CD4-positive, alpha-beta T cell treated with Interleukin-4 for 1 hour (primary cell): ENCODE measurements at places on chromosomes 16 and 17.

DNA sequence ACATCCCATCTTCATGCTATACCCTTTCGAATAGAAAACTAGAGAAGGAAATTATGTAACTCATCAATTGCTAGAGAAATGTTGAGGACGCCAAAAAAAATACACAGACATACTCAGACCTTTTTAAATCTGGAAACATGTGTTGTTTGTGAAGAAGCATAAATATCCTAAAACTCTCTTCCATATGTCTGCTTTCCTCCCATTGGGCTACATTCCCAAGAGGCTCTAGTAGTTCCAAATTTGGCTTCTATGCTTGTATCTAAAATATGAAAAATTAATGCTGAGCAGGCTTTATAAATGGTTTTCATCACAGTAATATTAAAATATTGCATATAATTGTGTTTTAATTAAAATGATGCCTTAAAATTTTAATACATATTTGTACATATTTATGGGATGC lies 297.9 kb upstream of the PSMD7 start:
- no peak for DNase-seq

GRCh38 chr16:85662482-85662812 lies 26.3 kb downstream of the GINS2 start:
- DNase-seq, result no peak

GRCh38 chr17:50955160-50955559 lies 89.0 kb upstream of the TOB1 start:
- no peak for DNase-seq

DNA sequence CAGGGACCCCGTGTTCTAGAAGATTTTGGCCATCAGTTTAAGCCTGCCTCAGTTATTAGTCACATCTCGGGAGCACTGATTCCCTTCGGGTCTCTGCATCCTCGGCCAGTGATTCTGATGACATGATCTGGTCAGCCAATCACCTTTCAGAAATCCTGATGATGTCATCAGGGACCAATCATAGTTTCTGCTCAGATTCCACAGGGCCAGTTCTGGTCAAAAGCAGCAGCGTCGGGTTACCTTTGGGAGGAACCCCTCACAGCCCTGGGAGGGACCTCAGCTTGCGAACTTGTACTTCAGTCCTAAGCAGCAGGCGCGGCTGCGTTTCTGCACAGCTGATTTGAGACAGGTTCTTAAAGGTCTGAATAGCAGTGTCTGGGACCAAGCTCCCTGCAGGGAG lies 13.9 kb downstream of the KDM8 start:
- no peak for DNase-seq

- no peak for DNase-seq
These were observed 15.9 kb upstream of the TRPV3 start for GRCh38 chr17:3573246-3574100.

- DNase-seq, result no peak
These were observed 2.4 kb downstream of the SLC25A35 start for GRCh38 chr17:8292639-8293395.

DNA sequence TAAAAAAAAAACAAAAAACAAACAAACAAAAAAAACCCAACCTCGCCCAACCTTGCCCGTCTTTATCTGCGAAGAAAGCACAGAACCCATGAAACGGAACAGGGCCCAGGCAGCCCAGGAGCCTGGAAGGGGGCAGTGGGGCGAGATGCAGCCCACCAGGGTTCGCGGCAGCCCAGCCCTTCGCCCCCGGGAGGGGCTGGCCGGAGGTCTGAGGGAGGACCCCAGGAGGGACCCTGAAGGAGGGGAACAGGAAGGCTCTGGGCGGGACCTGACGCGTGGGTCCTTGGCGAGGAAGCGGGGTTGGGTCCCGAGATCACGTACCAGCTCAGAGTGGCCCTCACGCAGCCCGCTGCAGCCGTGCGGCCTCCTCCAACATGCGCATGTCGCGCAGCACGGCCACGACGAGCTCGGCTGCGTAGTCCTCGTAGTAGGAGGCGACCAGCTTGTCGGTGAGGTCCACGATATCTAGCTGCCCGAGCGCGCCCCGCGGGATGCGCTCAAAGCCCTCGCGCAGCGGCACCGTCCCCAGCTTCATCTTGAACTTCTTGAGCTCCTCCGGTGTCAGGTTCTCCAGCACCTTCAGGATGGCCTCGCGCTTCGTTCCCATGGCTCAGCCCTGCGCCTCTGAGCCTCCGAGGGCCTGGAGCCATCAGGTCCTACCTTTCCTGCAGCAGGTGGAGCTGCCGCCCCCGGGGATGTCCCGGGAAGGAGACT lies at the start of gene PYDC1:
Gene PYDC1 (minus strand): TSS at position 714 of the 714 bp plus-strand sequence. CDS start 107 bp downstream, at position 607.
- DNase-seq, result peak; percentile 17

GRCh38 chr17:58121925-58122324 lies 26.3 kb upstream of the OR4D1 start:
- DNase-seq, result peak; percentile 74

GRCh38 chr16:77470851-77471250 lies 36.0 kb upstream of the ADAMTS18 start:
- DNase-seq, result no peak

DNA sequence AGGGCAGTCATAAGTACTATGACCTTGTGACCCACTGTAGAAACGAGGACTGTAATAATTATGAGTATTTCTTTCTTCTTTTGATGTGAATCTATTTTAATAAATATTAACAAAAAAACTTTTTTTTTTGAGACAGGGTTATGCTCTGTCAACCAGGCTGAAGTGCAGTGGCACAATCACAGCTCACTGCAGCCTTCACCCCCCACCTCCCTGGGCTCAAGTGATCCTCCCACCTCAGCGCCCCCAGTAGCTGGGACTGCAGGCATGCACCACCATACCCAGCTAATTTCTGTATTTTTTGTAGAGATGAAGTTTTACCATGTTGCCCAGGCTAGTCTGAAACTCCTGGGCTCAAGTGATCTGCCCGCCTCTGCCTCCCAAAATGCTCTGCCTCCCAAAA lies 32.6 kb downstream of the SCPEP1 start:
- DNase-seq, result no peak

- peak; percentile 40 for DNase-seq
These were observed at the start of gene ADORA2B for GRCh38 chr17:15944759-15945526. TSS of gene ADORA2B (plus strand) at chr17:15945130. CDS start at chr17:15945249, 119 bp downstream.

GRCh38 chr16:10646581-10647263 lies 48.0 kb downstream of the TEKT5 start:
- DNase-seq, result no peak

DNA sequence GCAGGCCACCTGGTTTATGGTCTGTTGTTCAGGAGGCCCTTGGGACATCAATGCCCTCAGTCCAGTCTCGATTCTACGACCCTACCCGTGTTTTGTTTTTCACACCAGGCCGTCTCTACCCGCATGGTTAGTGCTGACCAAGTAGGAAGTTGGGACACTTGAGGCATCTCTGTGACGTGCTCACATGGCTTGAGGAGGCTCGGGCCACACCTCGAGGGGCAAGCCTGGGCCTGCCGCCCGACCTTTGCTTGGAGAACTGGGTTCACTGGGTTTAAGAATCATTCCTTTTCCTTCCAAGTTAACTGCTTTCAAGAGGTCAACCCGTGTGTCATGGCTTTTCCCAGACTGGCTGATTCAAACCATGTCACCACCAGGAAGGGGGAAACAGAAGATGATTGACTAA lies 86.8 kb downstream of the CMIP start:
- no peak for DNase-seq

- DNase-seq, result no peak
These were observed 4.8 kb upstream of the BLMH start for GRCh38 chr17:30296499-30297080.

GRCh38 chr17:80274871-80275449 lies 14.3 kb downstream of the RNF213 start:
- DNase-seq, result no peak

GRCh38 chr17:69067274-69068047 lies 6.7 kb upstream of the ABCA9 start:
- no peak for DNase-seq

DNA sequence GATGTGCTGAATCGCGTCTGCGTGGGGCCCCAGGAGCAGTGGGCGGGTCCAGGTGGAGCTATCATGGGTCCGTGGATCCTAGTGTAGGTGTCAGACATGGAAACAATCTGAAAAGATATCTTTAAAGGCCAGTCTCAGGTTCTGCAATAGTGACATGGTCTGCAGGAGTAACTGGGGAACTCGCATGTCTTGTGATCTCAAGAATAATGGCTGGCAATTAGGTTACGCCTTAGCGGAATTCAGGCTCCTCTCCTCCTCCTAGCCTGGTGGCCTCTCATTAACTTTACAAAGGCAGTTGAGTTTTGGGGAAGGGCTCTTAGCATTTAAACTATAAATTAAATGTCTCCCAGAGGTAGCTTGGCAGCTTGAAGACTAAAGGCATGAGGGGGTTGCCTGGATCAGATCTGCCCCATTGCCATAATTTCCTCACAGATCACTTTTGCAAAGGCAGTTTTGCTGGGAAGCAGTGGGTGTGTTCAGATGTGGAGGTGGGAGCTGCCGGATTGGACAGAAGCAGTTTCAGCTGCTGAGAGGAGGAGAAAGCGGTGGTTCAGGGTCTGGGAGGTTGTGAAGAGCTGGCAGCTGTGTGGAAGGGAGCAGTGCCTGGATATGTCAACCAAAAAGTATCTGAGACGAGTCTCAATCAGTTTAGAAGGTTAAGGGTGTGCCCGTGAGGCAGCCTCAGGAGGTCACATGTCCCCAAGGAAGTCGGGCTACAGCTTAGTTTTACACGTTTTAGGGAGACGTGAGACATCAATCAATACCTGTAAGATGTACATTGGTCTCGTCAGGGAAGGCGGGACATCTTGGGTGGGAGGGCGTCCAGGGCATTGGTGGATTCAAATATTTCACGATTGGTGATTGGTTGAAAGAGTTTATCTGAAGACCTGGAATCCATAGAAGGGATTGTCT lies 2.7 kb downstream of the TBCD start:
- DNase-seq, result no peak

GRCh38 chr16:87880117-87880696 lies 10.9 kb upstream of the SLC7A5 start:
- no peak for DNase-seq

- DNase-seq, result no peak
These were observed 4.3 kb upstream of the CYBA start for GRCh38 chr16:88655053-88655732.

GRCh38 chr17:2980211-2980903 lies 83.0 kb downstream of the OR1D5 start:
- no peak for DNase-seq

GRCh38 chr17:65167566-65167965 lies 30.4 kb downstream of the RGS9 start:
- DNase-seq, result no peak

GRCh38 chr17:64729201-64729600 lies 67.1 kb upstream of the SMURF2 start:
- DNase-seq, result no peak

DNA sequence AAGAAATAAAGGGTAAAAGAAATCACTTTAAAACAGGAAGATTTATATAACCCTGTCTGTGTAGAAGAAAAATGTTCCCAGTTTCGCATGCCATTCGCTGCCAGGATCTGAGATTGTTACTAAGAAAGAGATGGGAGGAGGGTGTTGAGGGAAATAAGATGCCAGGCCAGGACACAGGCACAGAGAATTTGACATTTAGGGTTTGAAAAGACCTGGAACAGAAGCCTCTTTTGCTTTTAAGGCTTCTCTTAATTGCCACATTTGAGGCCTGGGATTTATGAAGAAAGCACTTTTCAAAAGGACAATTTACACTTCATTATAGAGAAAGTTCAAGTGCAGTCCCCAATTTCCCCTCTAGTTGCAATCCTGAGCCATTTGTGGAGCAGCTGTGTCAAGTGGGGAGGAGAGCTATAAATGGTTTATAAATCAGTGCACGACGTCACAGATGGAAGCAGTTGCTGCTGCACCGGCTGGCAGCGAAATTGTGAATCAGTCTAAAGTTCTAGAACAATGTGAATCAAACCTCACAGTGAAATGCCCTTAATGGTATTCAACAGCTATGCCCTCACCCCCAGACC lies 26.5 kb upstream of the C16orf87 start:
- DNase-seq, result no peak

- peak; percentile 31 for DNase-seq
These were observed 475.9 kb upstream of the CCL2 start for GRCh38 chr17:33779234-33779591.
